ENCODE measurements at places on chromosomes 1 and 21.

GRCh38 chr1:200353232-200353631 lies 56.6 kb downstream of the ZNF281 start:
- DNase-seq, result no peak

DNA sequence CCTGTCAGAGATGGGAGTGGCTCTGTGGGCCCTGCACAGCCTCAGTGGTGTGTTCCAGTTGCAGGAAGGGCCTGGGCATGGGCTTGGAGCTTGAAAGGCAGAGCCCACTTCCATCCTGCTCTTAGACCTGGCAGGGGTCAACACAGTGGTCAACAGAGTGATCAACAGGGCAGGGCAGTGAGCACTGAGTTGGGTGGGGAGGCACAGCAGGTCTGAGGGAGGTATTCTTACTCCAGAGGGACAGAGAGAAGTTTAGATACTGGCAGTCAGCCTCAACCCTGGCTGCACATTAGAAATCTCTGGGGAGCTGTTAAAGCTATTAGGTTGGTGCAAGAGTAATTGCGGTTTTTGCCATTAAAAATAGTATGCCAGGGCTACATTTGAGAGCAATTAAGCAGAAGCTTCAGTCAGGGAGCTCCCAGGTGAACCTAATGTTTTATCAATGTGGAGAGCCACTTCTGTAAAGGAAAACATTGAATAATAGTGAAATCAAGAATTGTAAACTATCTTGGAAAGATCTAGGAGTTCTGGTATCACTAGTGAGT lies 37.7 kb downstream of the SH3BGR start:
- no peak for DNase-seq

DNA sequence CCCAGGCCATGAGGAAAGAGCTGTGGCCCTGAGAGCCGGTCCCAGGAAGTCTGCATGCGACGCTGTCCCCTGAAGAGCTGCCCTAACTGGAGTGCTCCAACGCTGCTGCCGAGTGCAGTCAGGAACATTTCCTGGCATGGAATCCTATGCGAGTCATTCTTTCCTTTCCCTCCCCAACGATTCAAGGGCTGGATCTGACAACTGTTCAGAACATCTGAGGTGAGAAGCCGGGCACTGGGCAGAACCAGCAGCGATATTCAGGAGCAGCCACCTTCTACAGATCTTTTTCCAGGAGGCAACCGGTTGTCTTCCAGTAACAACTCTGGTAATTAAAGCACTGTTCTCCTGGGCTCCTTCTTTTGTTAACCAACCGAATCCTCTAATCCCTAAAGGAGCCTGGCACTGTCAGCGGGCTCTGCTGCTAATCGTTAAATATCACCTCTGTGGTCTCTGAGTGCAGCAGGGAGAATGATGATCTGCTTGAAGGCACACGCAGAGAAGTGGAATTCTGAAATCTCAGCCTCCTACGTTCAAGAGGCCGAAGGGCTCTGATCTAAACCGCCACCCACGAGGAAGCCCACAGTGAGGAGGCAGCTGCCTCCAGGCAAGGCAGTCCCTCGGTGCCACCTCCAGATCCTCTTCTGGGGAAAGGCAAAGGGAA lies 55.8 kb downstream of the SLC45A1 start:
- DNase-seq, result no peak

DNA sequence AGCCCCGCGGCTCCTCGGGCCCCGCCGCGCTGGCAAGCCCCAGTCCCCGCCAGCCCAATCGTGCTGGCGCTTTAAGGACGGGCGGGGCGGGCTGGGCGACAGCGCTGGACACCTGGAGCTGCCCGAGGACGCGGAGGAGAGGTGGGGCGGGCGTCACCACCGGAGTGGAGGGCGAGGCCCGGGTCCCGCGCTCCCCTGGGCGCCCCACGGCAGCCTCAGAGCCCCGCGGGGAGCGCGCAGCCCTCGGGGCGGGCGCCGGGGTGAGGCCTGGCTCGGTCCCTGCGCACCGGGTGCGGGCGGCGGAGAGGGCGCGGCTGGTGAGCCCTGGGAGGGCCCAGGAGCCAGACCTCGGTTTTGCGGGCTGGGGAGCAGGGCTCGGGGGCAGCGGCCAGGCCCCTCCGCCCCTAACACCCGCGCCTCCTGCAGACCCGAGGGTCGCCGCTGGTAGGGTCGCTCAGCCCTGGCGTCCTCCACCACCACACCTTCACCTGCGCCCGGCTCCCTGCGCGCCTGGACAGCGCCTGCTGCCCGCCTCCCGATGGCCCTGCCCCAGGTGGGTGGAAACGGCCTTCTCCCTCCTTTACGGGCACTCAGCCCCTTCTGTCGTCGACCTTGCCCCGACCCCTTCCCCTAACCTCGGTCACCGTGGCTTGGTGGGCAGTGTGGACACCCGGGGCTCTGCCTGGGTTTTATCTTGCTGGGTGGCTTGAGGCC lies at the start of gene TMEM61:
Gene TMEM61 (plus strand): TSS at position 101 of the 714 bp plus-strand sequence. CDS start 438 bp downstream, at position 539.
- peak; percentile 54 for DNase-seq

DNA sequence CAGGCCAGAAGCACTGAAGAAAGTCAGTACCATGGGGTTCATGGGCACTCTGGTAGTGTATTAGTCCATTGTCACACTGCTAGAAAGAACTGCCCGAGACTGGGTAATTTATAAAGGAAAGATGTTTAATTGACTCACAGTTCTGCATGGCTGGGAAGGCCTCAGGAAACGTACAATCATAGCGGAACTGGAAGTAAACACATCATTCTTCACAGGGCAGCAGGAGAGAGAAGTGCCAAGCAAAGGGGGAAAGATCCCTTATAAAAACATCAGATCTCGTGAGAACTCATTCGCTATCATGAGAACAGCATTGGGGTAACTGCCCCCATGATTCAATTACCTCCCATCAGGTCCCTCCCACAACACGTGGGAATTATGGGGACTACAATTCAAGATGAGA lies 20.2 kb upstream of the ROR1 start:
- DNase-seq, result no peak
